ENCODE measurements at places on chromosomes 2 and 18.
A peak's percentile ranks its signal among the peaks of the same experiment; 100 is the strongest.

GRCh38 chr2:20023688-20024087 lies 11.2 kb upstream of the MATN3 start:
- no peak for DNase-seq

DNA sequence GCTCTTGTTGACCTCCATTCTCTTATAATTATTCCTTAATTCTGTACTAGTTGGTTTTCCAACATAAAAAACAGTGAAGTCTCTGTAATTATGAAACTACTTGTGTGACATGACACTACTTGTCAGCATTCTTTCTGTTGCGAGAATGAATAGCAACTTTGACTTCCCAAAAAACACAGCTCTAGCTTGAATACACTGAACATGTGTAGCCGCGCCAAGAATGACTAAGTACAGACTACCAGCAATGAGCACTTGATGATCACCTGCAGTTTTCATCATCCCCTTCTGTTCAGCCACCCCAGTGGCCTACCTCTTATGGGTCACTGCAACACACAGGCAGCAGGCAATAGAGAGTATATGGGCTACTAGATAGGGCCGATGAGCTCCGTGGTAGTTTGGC lies 229.3 kb downstream of the TGIF1 start:
- no peak for DNase-seq

GRCh38 chr2:116487336-116487735 lies 1327.2 kb upstream of the DDX18 start:
- DNase-seq = no peak

DNA sequence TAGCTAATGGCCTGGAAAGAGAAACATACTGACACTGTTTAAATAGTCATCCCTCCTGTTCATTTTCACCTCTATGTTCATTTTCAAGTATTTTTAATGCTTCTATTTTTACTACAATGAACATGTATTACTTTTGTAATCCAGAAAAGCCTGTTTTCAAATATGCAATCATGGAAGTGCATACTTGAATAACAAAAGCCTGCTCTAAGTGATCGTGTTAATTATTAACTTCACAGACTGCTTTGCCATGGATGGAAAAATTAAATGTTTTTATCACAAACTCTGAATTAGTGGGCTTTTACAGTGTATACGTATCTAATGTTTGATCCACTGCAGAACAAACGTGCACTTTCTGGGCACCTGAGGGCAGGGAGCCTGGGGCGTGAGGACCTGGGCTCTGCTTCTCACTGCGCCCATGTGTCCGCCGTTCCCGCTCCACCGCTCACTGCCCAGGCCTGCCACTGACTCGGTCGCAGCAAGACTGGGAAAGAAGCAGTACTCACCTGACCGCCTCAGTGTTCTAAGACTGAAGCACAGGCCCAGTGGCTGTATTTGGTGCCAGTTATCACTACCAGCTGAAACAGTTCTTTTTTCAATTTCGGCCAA lies 80.6 kb downstream of the UXS1 start:
- DNase-seq = no peak

DNA sequence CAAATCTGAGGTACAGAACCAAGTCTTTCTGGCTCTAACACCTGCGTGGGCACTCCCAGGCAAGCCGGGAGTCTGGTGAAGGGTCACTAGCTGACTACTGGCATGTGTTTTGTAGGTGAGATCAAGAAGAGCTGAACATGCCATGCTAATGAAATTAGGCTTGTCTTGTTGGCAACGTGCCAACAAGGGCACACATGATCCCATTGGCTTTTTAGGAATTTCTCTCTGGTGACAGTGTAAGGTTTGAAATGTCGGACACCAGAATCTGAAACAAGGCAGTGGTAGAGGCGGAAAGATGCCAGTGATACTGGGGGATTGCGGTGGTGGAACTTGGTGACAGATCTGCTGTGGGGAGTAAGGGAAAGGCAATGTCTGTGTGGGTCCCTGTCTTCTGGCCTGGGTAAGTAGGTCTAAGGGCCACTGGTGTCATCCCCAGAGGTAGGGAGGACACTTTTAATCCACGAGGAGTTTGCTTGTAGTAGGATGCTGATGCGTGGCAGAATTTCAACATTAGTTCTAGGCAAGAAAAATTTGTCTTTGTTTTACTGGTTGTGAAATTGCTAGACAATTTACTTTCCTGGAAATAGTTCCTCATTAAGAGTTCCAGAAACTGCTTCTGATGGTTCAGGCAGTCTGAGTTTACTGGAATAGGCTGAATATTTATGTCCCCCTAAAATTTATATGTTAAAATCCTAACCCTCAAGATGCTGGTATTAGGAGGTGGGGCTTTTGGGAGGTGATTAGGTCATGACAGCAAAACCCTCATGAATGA lies 52.6 kb upstream of the ACMSD start:
- DNase-seq = no peak

DNA sequence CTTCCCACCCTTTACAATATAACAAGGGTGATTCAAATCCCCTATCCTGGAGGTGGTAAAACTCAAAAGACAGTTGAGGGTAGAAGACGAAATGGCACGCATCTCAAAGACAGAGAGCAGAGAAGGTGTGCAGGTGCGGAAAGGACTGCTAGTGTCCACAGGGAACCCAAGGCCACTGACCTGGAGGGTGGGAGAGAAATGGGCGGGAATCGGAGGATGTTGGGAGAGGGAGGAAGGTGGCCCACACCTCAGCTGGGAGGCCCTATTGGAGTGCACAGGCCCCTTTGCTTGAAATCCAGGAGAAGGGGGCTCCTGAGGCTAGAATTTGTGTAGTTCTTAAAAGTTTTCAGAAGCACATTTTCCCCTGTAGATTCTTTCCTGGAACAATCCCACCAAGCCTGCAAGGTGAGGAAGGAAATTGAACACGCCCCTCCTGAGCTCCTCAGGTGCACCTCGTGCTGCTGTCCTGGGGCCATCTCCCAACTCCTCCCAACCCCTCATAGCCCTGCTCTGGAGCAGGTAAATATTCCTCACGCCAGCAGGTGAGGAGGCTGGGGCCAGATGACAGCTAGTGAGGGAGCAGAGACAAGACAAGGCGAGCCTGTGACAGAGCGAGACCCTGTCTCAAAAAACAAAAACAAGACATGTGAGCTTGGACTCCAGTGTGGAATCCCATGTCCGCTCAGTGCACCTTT lies 99.3 kb downstream of the MCFD2 start:
- DNase-seq = no peak

GRCh38 chr2:48345176-48345575 lies 184.8 kb upstream of the STON1 start:
- DNase-seq = no peak

DNA sequence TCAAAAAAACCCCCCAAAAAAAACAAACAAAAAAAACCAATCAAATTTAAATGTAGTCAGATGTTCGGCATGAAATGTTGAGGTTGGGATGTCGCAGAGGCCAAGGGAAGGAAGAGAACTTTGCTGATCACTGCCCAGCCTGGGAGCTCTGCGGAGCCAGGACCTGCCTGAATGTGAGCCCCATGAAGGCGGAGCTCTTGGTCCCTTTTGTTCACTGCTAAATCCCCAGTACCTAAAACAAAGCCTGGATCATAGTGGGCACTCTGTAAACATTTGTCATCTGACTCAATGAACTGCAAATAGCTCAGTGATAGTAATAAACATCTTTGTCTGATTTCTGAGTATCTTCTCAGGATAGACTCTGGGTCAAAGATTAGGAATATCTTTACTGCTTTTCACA lies 64.0 kb downstream of the NGEF start:
- DNase-seq = no peak

- no peak for DNase-seq
Observed at GRCh38 chr2:26644188-26644835, 3.1 kb upstream of the CIB4 start.

- DNase-seq = no peak
Observed at GRCh38 chr2:47321006-47321405, 82.0 kb upstream of the MSH2 start.

- no peak for DNase-seq
Observed at GRCh38 chr2:234363011-234363487, 133.8 kb downstream of the ARL4C start.

DNA sequence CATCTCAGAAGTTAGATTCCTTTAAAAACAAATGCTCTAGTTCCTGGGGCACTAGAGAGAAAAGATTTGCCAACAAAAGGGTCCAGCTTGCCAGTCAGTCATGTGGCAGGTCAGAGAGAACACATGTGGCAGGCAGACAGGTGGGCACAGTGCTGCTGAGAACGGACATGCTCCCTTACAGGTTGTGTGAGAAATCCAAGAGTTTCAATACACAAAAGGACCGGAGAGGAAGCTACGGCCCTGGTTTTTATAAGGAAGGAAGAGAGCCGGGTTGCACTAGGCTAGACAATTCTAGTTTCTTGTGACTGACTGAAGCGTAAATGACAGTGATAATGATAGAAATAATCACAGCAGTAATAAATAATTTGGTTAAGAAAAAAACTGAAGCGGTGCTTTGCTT lies 18.3 kb downstream of the CDC42EP3 start:
- peak; percentile 72 for DNase-seq

GRCh38 chr2:20578895-20579825 lies 71.7 kb downstream of the HS1BP3 start:
- peak; percentile 92 for DNase-seq

GRCh38 chr2:128562471-128563347 lies 244.0 kb upstream of the HS6ST1 start:
- no peak for DNase-seq

GRCh38 chr18:62862466-62862865 lies 147.1 kb downstream of the PHLPP1 start:
- no peak for DNase-seq

DNA sequence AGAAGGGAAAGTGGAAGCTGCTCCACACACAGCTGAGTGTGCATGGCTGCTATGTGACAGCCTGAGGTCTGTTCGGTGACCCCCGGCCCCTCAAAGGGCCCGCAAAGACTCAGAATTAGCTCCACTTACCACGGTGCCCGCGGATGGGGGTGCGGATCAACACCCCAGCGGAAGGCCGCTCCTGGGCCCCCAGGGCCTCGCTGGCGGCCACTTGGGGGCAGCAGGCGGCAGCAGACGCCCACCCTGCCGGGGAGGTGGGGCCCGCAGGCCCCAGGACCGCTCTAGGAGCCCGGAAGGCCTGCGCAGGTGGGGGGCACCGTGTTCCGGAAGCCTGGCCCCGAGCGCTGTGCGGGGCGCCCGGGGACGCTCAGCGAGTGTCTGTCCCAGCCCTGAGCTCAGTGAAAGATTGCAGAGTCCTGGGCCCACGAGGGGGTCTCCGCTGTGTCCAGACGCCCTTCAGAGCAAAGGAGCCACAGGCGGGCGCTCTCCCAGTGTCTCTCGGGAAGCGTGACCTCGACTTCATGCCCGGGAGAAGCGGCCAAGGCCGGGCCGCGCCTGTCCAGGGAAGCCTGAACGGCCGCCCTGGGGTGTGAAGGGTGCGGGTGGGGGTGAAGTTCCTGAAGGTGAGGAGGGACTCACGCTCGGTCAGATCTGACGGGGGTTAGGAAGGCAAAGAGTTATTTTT lies 118.7 kb downstream of the VAPA start:
- DNase-seq = no peak

DNA sequence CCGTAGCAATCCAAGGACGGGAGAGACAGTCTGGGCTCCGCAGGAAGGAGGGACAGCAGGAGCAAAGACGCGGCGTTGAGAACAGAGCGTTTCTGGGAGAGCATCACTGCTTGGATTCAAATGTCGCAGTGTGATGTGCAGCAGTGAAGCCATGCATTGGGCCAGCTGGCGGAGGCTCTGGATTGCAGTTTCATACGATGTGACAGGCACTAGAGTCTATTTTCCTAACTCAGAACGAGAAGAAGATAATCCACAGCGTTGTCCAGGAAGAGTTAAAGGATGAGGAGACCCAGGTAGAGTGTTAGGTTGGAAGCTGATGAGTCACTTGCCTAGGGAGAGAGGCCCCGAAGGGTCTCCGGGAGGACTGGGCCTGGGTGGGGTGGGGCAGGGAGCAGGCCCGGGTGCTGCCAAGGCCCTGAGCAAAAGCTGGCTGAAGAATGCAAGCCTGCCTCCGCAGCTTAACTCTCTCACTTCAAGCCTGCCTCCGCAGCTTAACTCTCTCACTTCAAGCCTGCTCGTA lies 17.7 kb upstream of the SEMA4C start:
- DNase-seq = no peak

DNA sequence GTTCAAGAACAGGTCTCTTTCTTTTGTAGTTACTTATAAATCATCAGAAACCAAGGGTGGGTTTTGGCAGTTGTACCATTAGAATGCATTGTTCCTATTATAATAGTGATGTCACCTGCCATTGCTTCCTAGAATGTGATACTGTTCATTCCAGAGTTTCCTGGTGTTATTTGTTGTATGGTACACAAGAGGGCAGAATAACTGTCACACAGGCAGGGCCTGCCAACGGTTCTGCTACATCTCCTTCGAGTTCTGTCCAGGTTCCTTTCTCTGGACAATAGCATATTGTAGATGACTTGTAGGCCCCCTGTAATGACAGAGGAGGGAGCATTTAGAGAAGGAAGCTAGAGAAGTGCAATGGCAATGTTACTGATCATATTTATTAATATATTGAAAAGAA lies 98.3 kb downstream of the KLHL14 start:
- DNase-seq = no peak

DNA sequence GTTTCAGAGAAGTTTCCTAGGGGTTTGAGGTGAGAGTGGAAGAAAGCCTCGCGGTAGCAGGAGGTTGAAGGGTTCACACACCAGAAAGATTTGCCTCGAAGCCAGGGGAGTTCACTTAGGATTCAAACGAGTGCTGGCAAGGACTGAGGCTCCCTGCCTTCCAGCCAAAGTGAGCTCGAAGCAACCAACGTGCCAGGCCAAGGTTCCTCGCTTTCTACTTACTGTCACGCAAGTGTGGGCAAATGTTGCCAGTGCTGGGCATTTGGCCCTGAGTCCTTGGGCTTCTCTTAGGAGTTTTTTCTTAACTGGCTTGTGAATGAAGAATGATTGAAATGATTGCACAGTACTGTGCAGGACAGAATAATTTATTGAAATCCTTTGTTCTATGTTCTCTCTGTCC lies 53.6 kb downstream of the TMEM178A start:
- no peak for DNase-seq

DNA sequence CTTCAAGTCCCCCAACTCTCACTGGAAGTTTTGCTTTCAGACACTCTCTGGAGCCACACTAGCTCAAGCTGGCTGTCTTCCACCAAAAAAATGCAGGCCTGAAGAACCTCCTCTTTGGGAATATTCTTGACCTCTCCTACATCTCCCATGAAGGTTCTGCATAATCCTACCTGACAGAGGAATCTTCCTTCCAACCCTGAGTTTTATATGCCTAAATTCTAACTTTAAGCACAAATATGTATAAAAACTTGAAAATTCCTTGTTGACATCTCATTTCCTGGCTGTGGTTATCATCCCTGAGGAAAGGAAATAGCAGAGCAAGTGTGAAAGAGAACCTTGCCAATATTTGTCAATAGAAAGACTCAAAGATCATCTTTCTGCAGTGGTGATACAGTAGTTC lies 249.0 kb downstream of the LPIN1 start:
- DNase-seq = no peak

GRCh38 chr2:25309402-25309801 lies 32.3 kb downstream of the DNMT3A start:
- DNase-seq = peak; percentile 68

DNA sequence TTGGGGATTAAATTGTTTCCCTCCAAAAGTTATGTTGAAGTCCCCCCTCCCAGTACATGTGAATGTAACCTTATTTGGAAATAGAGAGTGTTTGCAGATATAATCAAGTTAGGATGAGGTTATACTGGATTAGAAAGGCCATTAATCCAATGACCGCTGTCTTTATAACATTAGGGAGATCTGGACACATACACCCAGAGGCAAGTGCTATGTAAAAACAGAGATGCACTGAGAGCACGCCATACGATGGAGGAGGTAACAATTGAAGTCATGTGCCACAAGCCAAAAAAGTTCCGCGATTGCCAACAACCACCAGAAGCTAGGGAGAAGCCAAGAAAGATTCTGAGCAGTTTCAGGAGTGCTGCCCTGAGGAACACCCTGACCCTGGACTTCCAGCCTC lies 153.3 kb downstream of the RNF144A start:
- no peak for DNase-seq

Measured in GM12865 (cell line).